ENCODE measurements at places on chromosomes 7 and 10. TPM values are rescaled to one million over a fixed set of nuclear protein-coding genes. Genes with fewer than 3 reads are reported as not detected.

DNA sequence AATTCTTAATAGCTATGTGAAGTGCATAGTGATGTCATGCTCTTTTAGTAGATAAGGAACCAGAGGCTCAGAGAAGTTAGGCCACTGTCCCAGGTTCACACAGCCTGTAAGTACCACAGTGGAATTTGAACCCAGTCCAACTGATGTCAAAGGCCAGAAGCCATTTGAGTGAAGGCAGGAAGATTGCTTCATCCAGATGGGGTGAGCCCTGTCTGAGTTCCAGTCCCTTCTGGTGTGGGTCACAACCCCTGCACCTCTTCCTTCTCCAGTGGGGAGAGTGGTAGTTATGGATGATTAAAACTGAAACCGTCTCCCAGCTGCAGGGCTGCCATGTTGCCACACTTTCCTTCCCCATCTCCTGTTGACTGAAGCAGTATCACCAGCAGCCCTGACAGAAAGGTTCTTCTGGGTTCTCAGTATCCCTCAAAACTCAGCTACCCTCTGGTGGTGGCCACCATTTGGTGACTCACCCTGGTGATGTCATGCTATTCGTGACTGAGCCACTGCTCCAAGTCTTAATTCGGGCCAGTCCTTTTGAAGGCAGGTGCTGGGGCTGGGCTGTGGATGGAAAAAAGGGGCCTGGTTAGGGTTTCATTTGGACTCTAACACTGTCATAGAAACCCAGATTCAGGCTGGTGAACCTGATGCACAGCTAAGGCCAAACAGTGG lies 1.5 kb upstream of the C10orf95 start:
- DNase-seq: peak; percentile 51

Gene NACAD
- total RNA-seq: 1.2 TPM

- no peak for DNase-seq
These were observed 184.2 kb downstream of the FRMD4A start for GRCh38 chr10:14146501-14146900.

GRCh38 chr10:30742471-30742870 lies 112.9 kb upstream of the LYZL2 start:
- DNase-seq: no peak

DNA sequence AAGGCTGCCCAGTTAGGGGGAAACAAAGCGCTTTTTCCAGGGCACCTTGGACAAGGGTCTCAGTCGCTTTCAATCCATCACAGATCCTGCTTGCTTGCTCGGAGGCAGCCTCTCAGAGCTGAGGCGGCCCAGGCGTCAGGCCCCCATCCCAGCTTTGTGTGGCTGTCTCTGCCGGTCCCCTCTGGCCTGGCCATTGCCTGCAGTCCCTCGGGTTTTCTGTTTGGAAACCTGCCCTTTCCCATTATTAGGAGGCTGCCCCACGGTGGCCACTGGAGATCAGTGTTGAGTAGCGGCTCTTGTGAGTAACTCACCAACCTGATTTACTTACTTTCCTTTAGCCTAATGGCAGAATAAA lies 216.1 kb downstream of the GLRX3 start:
- no peak for DNase-seq

Gene KDM7A
- total RNA-seq: 7.5 TPM

DNA sequence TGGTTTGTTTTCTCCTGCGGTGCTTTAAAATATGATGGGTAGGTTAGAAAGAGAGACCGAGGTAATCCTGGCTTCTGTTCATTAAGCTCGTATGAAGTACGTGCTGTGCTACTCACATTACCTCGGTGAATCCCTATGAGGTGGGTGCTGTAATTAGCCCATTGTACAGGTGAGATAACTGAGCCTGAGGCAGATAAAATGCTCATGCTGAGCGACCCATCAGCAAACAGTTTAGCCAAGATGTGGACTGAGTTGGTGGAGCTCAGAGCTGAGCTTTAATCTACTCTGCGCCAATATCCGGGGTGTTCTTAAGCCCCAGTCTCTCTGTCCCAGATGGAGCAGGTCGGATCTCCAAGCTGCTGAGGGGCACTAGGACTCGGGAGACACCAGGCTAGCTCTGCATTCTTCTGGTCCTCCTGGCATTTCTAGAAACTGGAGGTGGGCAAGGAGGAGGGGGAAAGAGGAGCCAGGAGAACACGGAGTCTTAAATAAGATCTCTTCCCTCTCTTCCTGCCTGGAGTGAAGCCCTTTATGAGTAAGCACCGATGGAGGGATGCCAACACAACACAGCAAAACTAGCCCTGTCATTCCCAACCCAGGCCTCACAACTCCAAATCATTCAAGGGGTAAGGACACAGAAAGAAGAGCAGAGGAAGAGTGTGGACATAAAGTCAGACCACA lies 458.5 kb downstream of the KCNMA1 start:
- no peak for DNase-seq

DNA sequence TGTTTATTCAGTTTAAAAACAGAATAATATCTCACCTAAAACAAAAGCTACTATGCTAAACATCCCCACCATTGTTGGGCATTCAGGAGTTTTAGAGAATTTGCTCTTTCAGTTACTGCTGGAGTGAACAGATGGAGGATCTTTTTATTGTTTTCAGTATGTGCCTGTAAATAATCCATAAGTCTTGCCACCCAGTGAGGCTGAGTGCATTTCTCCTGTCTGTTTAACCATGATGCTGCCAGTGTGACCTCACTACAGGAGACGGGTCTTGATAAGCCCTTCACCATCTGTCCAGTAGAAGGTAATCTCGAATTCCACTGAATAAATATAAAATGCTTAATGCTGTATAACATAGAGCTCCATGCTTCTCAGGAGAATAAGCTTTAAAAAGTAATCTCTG lies 430.9 kb downstream of the POM121L12 start:
- DNase-seq: no peak

DNA sequence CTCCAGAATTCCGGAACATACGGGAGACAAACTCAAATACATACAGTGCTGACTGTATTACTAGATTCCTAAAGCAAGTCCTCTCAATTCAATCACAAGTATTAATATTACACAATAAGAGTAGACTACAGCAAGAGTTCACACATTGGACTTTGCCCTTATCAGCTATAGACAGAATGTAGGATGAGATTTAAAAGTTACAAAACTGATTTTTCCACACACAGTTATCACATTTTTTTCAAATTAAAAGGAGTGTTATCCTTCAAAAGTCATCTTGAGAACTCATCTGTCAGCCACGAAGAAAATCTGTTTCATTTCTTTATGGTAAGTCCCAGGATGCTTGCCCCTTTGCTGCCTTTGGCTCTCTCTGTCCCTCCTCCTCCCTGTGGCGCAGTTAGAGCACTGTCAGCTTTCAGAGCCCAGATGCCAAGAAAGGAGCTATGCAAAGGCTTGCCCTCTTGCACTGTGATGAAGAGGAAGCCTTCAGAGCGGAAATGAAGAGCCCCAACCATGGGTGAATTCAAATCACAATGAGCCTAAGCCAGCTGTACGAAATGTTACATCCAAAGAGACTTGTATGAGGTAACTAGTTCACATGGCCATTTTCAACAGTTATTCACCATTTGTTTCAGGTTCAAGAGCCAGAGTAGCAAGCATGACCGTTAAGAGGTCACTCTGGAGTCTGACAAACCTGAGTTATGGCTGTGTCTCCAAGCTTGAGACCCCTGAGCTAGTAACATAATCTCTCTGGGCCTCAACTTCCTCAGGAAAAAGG lies 10.7 kb downstream of the NCOA4 start:
- DNase-seq: peak; percentile 47

Gene SUN3
- not detected for total RNA-seq

Gene HGF
- 0.11 TPM for total RNA-seq

GRCh38 chr10:132645247-132645530 lies 107.6 kb downstream of the INPP5A start:
- no peak for DNase-seq

Gene GPRIN2
- 9.1 TPM for total RNA-seq

Gene FAM25C
- not detected for total RNA-seq

Gene CFAP58
- 1.9 TPM for total RNA-seq

Gene PAX4
- total RNA-seq: not detected

Gene GIMAP6
- total RNA-seq: 0.09 TPM

GRCh38 chr7:158329014-158329610 lies 258.5 kb downstream of the PTPRN2 start:
- no peak for DNase-seq
